CD4-positive, alpha-beta T cell treated with Interleukin-12 subunit alpha and Interleukin-12 subunit beta, for 1 hour (primary cell): ENCODE measurements at places on chromosomes 6 and 20.

DNA sequence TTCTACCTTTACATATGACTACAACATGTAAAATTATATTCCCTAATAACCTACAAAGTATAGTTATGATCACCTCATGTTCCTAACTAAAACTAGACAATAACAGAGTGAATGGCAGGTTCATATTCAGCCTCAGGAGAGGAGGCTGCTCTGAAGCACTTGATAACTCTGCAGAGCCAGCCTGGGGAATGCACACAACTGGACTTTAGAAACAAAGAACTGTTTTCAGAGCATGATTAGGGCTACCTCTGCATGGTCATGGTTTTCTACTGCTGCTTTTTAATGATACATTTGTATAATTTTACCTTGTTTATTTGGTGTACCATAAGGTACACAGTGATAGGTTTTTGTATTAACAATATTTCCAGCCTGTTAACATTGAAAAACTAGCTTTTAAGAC, 50.3 kb downstream of the TRPC4AP start:
- DNase-seq, result no peak

DNA sequence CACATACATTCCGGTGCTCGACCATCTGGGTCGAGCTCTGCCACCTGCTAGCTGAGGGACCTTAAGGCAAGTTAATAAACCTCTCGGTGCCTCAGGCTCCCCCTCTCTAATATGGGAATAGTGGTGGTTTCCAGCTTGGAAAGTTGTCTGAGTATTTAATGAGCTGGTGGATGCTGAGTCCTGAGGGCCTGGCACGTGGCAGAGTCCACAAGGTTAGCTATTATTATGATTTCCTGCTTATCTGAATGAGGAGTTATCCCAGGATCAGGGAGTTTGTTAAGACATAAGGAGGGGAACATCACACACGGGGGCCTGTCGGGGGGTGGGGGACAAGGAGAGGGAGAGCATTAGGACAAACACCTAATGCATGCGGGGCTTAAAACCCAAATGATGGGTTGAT, 80.1 kb upstream of the SLC22A23 start:
- DNase-seq, result no peak

DNA sequence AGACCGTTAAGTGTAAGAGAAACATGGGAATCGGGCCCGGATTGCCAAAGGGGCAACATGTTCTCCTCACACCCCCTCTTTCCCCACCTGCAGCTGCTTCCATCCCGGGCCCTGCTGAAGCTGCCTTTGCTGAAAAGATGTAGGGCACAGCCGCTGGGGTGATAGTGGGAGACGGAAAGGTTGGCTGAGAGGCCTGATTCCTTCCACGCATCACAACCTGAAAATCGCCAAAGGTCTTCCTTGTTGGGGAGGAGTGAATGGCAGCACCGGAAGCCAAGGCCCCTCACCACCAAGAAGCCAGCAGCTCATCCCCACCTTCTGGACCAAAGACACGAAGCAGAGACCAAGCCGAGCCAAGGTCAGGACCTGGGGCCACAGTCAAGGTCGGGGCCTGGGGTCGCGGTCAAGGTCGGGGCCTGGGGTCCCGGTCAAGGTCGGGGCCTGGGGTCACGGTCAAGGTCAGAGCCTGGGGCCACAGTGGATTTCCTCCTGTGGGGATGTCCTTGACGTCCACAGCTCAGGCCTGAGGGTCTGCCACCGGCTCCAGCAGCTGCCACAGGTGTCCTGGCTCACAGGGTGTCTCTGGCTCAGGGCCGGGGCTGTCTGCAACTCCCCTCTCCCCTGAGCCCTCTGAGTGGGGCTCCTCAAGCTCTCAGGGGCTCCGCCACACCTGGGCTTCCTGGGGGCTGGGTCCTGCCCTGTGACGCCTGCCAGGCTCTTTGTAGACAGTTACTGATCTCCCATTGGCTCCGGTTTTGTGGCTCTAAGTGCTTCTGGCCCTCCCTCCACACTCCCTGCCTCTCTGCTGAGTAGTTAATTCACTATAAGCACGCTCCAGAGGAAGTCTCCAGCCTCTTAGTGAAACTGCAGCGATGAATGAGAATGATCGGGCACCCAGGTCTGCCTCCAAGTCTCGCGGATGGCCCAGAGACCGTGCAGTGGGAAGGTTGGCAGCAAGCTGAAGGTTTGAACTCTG, 5.5 kb upstream of the CHRNA4 start:
- DNase-seq, result no peak

DNA sequence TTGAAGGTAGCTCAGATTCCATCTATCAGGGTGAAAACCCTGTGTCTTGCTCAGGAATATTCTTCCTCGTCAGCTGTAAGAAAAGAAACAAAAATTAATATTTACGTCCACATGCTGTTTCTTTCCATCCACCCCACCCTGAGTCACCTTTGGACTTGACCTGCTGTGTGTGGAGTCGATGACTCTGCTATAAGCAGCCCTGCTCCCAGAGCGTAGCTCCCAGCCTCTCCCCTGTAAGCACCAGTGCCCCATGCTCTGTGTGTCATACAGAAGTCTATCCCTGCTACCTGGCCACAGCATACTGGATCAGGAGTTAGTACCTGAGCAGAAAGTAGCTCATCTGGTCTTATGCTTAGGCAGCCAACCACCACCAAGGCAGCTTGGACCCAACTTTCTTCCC, 223.6 kb downstream of the SOD2 start:
- DNase-seq, result no peak

- DNase-seq, result no peak
These were observed 68.9 kb downstream of the PERP start for GRCh38 chr6:138038142-138038870.

DNA sequence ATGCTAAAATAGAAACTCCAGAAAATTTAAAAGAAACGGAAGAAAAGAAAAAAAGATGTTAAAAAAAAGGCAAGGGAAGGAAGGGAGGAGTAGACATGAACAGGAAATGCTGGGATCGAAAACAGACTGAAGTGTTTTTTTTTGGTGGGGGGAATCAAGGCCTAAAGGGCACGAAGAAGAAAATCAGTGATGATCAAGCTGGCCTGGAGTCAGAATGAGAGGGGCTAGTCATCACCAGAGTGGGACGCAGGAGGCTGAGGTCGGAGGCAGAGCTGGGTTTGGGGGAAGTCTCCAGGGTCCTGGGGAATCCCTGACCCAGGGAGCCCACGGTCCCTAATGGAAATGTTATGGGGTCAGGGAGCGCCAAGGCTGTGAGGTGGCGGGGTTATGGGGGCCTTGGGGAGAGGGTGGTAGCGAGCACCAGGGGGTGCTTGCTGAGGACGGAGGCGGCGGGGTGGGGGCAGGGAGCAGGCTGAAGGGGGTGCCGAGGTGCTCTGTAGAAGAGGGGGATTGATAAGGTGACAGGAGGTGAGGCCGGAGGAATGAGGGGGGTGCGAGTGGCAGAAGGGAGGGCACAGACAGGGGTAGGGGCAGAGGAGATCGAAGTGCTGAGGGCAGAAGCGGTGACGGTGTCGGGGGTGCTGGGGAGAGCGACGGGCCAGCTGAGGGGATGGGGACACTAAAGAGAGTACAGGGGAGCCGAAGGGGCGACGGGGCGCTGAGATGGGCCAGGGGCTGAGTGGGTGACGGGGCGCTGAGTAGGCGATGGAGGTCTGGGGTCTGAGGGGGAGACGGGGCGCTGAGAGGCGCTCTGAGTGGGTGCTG, 684 bp downstream of the ZNFX1 start:
- peak; percentile 23 for DNase-seq

GRCh38 chr20:20452254-20452676, 84.4 kb downstream of the INSM1 start:
- peak; percentile 56 for DNase-seq

- DNase-seq, result no peak
These were observed 57.5 kb downstream of the RIN2 start for GRCh38 chr20:19815553-19815991.

DNA sequence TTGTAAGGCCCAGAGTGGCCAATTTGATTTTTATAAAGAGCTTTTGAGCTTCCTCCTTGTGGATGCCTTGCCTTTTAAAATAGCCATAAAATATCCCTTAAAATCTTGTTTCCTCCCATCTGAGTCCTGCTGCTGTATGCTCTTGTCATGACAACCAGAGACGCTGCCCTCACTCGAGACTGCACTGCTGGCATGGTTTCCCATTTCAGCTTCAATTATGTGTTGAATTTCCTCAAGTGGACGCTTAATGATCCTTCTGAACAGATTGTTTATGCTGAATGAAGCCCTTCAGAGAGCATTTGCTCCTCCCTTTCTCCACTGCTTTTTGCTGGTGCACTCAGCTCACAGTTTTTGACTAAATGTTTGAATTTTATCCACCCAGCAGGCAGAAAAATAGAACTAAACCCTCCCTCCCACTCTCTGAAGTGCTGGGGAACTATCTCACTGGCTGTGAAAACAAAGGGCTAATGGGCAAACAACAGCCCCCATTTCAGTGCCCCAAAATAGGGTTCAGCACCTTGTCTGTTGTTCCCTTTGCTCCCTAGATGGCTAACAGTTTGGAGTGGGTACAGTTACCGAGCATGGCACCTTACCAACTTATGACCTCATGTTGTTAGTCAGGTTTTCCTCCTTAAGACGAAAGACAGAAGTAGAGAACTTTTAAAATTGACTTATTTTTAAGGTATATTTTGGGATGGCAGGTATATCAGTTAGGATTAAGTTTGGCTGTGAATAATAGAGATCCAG, 45.5 kb upstream of the RNF8 start:
- DNase-seq, result no peak

DNA sequence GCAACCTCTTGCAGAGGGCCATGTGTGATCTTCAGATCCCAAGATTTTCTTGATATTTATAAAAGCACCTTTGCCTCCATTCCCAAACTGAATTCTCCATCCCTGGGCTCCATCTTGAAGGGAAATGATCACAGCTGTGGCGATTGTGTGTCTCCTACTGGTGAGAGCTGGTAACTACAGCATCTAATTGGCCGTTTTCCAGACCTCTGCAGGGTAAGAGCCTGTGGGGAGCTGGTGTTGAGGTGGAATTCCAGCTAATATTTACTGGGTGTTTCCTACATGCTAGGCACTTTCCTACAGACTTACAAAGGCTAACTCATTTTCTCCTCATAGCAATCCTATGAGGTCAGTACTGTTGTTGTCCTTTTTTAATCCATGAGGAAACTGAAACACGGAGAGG, 59.2 kb upstream of the FNDC1 start:
- peak; percentile 63 for DNase-seq

DNA sequence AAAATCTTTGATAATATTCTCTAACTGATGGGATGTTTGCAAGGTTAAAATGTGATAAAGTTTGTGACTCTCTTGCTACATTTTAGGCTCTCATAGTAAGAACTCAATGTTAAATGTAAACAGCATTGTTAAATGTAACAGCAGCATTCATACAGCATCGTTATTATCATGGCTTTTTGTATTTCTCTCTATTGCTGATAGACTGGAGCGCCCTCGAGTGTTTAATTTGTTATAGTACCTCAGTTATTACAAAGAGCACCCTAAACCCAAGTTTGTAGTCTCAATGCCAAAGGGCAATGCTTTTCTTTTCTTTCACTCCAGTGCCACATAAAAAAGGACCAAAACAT, 14.9 kb upstream of the TTPAL start:
- peak; percentile 23 for DNase-seq

DNA sequence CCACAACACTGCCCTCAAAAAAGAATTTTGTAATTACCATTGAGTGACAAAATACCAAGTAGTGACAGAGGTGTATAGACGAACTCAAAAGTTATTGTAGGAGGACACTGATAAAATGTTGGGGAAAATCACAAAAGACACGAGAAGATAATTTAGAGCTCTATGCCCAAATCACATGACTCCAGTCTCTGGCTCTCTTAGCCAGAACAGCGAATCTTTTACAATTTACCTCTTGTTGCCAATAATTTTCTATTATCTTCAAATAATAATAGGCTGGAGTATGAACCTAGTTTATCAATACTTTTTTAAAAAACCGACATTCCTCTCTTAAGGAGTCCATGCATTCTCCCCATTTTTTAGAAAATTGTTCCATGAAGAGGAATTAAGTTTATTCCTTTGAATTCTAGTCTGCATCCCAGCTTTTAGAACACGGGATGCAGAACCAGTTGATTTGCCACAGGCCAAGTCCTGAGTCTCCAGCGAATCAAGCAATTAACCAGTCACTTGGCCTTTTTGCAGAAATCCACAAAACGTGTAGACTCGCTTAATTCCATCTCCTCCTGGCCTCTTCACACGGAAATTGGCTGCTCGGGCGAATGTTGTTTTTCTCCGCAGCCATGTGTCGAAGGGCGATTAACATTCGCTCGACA, 507 bp upstream of the RIPPLY2 start:
- DNase-seq, result no peak

DNA sequence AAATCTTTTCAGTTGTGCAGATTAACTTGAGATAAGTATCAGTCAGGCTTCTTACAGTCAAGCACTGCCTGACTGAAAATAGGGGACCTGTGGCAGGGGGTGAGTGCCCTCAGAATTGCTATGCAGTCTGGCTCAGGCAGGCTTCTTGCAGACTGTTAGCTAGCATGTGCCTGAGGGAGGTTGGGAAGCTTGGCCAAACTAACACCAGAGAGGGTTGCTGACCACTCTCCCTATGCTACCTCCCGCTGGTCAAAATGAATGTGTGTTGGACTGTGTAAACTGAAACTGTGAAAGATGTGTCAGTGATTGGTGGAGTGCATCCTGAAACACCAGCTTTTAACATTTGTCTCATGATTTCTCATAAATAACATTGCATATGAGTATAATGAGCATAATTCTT, 622.3 kb upstream of the IMPG1 start:
- DNase-seq, result no peak

GRCh38 chr6:32147401-32148132, 4.2 kb downstream of the PRRT1 start:
- DNase-seq, result no peak

DNA sequence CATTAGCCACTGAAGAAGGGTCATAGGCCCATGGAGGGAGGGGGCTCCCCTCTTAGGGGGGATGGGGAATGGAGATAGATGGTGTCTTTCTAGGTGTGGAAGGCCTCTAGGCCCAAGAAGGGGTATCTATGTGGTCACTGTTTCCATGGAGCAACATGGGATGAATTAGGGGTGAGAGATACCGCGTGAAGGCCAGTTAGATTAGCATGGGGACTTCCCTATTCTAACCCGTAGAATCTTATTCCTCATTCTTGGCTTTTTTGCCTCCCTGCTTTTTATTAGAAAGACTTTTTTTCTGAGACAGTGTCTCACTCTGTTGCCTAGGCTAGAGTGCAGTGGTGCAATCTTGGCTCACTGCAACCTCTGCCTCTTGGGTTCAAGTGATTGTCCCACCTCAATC, 3.2 kb downstream of the RAB44 start:
- DNase-seq, result no peak

GRCh38 chr20:48609491-48609978, 218.3 kb downstream of the PREX1 start:
- no peak for DNase-seq
